ENCODE measurements at places on chromosomes 4 and X.

- no peak for DNase-seq
These were observed 226.0 kb downstream of the VEGFC start for GRCh38 chr4:176566769-176567168.

DNA sequence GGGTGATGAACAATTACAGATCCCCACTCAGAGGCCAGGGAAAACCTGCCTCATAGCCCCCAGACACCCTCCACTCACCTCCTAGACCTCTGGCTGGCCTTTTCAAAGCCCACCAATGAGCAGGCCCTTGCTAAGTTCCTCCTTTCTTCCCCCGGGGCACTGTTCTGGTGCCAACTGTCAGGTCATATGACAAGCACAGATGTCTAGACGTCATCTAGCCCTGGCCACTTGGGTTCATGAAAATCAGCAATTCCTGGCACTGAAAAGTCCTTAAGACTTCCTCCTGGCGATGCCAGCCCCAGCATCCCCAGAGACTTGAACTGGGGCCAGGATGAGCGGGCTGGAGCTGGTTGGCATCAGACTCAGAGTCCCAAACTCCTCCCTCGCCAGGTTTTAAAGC, 115.6 kb upstream of the NALF2 start:
- no peak for DNase-seq

- no peak for DNase-seq
These were observed 63.4 kb upstream of the ENPEP start for GRCh38 chr4:110412354-110413065.

- no peak for DNase-seq
These were observed 30.1 kb downstream of the ZRSR2 start for GRCh38 chrX:15820106-15821073.

- no peak for DNase-seq
These were observed 8.1 kb upstream of the TBC1D25 start for GRCh38 chrX:48531358-48531959.

GRCh38 chr4:77804471-77804870, 14.7 kb downstream of the CNOT6L start:
- no peak for DNase-seq

DNA sequence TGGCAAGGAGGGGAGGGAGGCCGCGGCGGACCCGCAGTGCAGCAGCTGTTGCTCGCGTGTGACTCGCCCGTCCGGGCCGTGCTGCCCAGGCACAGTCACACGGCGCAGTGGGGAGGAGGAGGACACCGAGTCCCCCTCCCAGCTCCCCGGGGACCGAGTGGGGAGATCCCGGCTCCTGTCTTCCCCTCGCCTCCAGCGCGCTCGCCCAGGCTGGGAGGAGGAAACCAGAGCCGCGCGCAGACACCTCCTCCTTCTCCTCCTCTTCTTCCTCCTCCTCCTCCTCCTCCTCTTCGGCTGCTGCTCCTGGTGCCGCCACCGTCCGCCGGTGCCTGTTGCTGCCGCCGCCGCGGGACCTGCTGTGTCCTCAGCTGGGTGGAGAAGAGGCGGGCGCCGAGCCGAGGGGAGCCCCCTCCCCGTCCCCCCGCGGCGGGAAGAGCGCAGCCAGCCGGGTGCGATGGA, at the start of gene TBC1D1:
TSS of gene TBC1D1 (plus strand) at position 284 of the 459 bp plus-strand sequence. CDS start 11,012 bp downstream, outside the sequence.
- DNase-seq, result peak; percentile 56

- DNase-seq, result no peak
These were observed 74.4 kb upstream of the ATP6AP2 start for GRCh38 chrX:40506201-40506985.

DNA sequence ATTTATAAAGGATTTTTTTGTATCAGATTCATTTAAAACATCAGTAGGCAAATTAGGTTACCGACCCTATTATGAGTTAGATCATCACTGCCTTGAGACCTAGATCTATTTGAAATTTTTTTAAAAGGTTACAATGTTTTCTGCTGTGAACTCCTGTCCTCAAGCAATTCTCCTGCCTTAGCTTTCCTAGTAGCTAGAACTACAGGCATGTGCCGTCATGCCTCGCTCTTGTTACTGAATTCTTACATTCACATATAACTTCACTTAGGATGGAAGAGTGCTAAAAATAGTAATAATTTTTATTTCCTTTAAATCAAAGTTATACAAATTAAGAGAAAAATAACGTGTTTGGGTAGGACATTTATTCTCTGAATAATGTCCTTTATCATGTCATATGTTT, 75.5 kb upstream of the MAOA start:
- no peak for DNase-seq

DNA sequence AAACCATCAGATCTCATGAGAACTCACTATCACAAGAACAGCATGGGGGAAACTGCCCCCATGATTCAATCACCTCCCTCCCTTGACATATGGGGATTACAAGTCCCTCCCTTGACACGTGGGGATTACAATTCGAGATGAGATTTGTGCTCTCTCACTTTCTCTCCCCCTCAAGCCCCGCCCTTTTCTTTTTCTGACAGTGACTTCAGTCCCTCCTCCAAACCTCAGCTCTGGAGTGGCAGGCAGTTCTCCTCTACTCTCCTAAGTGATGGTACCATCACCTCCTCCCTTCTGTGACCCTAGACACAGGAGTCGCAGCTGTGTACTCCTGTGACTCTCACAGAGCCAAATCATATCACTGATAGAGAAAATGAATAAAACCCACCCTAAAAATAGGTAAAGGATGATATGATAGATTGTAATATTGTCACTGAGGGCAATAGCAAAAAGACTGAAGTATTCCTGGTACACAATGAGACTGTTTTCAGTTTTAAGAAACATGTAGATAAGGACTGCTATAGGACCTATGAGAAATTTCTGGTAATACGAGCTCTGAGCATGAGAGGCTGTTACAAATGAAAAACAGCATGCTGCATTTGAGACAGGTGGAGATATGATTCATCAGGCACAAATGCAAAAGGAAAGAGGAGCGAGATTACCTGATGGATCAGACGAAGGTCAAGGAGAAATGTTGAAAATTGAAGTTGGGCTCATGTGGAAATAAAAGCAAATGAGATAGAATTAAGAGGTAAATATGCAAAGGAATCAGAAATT, 101.2 kb upstream of the CBLL2 start:
- DNase-seq, result no peak

Measured in KBM-7 (cell line).